ENCODE measurements at places on chromosomes 11 and 22.

DNA sequence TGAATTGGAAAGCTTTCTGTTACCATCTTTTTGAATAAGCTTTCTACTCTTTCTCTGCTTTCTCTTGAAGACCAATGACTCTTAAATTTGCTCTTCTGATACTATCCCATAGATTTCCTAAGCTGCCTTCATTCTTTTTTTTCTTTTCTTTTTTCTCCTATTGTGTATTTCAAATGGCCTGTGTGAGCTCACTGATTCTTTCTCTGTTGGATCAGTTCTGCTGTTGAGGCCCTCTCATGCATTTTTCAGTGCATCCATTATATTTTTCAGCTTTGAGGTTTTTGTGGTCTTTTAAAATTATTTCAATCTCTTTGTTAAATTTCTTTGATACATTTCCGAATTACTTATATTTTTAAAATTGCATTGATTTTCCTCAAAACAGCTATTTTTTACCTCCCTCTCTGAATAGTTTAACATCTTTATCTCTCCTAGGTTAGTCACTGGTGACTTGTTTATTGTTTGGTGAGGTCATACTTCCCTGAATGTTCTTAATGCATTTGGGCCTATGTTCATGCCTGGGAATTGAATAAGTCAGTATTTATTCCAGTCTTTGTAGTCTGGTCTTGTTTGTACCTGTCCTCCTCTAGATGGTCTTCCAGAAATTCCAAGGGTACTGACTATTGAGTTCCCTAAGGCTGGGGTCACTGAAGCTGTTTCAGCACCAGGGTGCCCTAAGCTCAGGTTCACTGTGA lies 110.6 kb upstream of the SERPIND1 start:
- DNase-seq = no peak

GRCh38 chr22:45413013-45413367 lies 409 bp downstream of the SMC1B start:
- DNase-seq = no peak

DNA sequence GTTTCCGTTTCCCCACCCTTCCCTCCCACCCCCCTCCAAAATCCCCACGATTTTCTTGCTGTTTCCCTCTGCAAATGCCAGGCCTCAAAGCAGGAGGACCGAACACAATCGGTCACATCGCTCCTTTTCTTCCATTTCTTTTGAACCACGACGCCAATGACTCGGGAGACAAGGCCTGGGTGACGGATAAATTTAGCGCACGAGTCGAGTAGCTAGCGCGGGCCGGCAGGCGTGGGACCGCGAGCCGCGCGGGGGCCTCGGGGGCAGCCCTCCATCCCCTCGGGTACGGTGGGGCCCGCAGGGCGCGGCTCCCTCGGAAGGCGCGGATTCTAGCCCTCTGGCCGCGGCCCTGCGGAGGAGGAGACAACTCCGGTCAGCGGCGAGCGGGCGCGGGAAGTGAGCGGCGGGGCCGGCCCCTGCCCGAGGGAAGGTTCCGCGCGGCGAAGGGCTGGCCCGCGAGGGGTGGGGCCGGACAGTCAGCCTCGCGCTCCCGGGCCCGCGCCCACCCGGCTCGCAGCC lies 414 bp downstream of the JOSD1 start:
- DNase-seq = no peak

DNA sequence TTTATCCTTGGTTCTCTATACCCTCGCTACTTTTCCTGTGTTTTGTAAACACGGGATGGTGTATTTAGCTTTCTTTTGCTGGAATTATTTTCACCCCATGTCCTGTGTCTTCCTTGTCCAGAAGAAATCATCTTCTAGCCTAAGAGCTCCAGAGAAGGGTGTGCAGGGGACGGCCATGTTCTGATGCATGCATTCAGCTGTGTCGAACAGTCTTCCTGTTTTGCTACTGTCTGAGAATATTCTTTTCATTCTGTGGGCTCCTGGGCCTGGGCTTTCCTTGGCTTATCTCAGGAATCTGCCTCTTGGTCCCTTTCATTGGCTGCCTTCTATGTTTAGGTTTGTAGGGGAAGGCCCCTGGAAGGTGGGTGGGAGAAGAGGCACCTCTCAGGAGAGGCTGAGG lies 10.6 kb upstream of the PLET1 start:
- no peak for DNase-seq

DNA sequence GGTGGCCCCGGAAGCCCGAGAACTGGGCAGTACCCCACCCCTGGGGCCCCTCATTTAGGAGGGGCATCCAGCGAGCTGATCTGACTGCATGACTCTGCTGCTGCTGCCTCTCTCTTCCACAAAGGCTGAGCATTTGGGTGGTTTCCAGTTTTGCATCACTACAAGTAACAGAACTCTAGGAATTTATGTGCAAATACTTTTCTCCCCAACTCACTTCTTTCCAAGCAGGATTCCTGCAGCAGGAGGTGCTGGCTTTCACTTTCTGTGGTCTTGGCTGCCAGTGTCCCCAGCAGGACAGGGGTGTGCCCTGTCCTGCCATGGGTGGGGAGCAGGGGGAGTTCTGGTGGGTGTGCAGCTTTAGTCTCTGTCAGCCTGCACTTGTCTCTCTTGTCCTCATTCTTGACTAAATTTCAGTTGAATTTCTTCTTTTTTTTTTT lies 21.2 kb downstream of the UPB1 start:
- DNase-seq = no peak

GRCh38 chr11:57476757-57477506 lies 16.6 kb downstream of the RTN4RL2 start:
- DNase-seq = no peak

DNA sequence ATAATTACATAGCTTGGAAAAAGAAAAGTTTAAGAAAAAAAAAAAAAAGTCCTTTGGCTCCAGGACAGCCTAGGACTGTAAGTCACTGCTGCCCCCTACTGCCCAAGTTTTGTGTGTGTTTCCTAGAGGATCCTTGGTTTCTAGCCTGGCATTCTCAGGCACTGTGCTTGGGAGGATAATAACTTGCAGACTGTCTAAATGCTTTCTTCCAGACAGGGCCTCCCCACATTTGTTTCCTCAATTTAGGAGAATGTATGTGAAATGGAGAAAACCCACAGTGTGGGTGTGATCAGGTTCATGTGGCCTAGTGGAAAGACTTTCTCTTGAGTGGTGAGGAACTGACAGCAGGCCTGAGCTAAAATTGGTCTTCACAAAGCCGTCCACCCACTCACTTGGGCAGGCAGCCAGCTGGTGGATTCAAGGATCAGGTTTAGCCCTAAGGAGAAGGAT lies 191.0 kb downstream of the NAV2 start:
- DNase-seq = peak; percentile 62

GRCh38 chr22:47000256-47000655 lies 237.8 kb downstream of the TBC1D22A start:
- no peak for DNase-seq

DNA sequence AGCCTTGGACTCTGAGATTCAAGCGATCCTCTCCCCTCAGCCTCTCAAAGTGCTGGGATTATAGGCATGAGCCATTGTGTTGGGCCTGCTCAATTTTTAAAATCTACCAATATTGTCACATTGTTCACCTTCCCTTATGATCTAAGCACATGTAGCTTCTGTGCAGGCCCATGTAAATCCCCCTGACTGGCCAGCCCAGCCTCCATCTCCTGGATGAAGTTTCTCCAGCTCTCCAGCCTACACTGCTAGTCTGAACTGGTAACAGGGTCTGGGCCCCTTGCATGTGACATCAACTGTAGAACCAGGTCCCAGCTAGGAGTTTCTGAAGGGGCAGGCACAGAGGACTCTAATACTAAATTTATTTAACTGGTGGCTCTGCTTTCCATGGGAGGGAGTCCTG lies 32.8 kb upstream of the YPEL1 start:
- no peak for DNase-seq

DNA sequence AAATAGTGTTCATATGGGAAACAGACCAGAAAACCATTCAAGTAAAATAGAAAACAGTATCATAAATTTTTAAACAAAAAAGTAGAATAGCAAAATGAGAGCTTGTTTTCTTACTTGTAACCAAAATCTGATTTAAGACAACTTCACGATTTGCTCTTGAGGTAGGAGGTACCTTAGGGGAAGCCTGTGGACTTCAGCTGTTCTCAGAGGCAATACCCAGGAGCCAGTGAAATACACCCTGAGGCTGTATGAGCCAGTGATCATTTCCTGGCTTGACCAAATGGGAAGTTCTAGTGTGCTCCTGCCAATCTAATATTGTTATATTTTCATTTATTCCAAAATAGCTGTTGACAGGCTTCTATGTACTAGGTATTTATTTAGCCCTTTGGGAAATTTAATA lies 104.8 kb downstream of the ARHGAP42 start:
- DNase-seq = no peak

- DNase-seq = no peak
Observed at GRCh38 chr11:66846671-66847091, 3.4 kb downstream of the RCE1 start.

DNA sequence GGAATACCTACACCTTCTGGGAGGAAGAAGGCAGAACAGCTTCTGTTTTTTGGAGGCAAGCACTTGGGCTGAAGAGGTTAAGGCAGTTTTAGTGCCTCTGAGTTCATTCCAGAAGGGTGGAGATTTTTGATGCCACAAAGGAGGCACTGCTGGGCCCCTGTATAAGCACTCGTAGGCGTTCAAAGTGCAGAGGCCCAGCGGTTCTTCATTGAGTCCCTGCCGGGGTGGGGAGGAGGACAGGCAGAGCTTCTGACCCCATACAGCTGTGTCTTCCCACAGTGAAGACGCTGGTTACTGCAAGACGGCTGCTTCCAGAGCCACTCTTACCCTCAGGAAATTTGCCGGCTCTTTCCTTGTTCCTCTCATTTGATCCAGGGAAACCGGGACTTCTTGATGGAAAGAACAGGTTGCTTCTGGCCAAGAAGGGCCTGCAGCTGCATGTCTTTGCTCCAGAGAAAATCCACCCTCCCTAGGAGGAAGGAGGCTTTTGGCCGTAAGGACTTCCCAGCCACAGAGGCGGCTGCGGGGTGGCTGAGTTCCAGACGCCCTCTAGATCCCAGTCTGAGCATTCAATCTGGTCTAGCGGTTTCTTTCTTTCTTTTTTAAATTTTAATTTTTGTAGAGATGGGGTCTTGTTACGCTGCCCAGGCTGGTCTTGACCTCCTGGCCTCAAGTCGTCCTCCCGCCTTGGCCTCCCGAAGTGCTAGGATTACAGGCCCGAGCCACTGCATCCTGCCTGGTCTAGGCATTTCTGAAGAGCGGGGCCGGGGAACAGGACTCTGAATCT lies 9.4 kb downstream of the ADAMTS15 start:
- DNase-seq = no peak

DNA sequence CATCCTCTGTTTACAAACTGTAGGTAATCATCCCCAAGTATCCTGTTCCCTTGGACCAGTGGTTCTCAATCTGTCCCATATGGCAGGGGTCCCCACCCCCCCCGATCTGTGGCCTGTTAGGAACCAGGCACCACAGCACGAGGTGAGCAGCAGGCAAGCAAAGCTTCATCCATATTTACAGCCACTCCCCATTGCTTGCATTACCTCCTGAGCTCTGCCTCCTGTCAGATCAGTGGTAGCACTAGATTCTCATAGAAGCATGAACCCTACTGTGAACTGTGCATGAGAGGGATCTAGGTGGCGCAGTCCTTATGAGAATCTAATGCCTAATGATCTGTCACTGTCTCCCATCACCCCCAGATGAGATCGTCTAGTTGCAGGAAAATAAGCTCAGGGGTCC lies 33.4 kb upstream of the EIF3M start:
- DNase-seq = no peak

- DNase-seq = no peak
Observed at GRCh38 chr11:2302896-2303626, 1.2 kb downstream of the TSPAN32 start.
